ENCODE measurements at places on chromosomes 1 and 21.

GRCh38 chr1:20371411-20371810, 80.7 kb downstream of the VWA5B1 start:
- DNase-seq = no peak

- DNase-seq = no peak
These were observed 184.2 kb downstream of the TRABD2B start for GRCh38 chr1:47812904-47813514.

- no peak for DNase-seq
These were observed 107.6 kb downstream of the GRIK1 start for GRCh38 chr21:29832217-29832616.

- DNase-seq = no peak
These were observed 40.1 kb upstream of the FOXO6 start for GRCh38 chr1:41320895-41321676.

DNA sequence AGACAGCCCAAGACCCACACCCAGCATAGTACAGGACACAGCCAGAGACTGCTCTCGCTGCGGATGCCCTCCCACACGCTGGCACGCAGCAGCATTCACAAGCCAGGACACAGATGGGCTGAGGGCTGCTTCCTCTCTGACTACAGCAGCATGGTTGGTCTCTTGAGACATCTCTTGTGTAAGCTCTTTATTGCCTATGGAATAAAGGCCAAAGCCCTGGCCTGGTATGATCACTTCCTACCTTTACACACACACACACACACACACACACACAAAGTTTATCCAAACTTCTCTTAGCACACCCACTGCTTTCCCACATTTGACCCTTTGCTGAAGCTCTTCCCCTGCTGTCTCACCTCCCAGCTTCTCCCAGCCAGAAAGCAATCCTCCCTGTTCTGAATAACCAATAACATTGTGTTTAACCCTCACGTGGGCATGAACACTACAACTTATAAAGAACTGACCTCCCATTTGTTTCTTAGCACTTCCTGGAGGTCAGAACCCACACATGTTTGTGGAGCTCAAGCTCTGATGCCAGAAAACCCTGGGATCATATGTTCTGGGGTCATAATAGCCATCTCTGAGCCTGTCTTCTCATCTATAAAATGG, 1.2 kb upstream of the LUZP1 start:
- DNase-seq = no peak

GRCh38 chr1:161267321-161267720, 8.8 kb downstream of the PCP4L1 start:
- DNase-seq = no peak

DNA sequence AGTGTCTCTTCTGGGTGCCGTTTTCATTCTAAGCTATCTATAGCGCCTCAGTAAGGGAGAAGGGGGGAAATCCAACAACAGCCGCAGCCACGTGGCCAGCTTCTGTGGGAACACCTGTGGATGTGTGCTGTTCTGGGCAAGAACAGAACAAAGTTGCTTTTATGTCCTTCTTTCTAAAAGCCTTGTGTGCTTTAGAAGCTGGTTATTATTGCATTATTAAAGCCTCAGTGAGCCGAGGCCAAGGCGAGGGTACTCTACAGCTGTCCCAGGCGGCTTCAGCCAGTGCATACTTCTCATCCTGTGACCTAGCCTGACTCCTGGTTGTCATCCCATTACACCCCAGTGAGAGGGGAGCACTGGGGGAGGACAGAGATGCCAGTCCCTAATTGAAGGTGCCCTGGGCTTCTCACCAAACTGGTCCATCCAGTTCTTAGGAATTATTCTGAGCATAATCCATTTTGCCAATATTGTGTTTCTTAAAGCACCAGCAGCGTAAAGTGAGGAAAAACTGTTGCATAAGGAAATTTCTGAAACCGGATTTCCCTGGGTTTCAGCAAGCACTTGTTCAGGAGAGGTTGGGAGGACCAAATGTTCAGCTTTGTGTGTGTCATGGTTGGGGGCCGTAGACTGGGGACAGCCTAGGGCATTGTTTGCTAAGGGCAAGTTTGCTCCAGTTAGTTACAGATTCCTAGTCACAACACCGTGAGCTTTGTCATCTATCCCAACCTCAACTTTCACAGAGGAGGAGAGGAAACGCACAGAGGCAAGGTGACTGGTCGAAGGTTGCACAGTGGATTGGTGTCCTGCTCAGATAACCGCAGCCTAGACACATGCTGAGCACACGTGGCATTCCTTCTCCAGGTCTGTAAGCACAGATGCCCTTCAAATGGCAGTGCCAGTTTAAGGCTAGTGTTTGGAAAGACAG, 61.0 kb upstream of the ATP1A1 start:
- no peak for DNase-seq

- DNase-seq = no peak
These were observed 169.6 kb upstream of the LHX8 start for GRCh38 chr1:74964508-74965102.

GRCh38 chr1:245334827-245335490, 180.2 kb downstream of the KIF26B start:
- no peak for DNase-seq

DNA sequence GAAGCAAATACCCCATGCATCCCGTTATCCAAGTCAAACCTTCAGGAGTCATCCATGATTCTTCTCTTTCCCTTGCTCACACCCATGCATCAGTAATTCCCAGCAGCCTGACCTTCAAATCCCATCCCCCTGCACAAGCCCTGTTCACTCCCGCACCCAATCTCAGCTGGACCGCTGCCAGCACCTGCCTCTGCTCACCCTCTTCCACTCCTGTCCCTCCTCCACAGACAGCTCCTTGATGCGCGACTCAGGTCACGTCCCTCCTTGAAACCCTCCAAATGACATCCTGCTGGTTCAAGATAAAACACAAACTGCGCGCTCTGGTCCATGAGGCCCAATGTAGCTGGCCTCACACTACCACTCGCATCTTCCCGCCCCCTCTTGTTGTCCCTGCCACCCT, 43.4 kb upstream of the MPZL1 start:
- no peak for DNase-seq

- no peak for DNase-seq
These were observed 2.7 kb upstream of the CDC42BPA start for GRCh38 chr1:227321035-227321434.

DNA sequence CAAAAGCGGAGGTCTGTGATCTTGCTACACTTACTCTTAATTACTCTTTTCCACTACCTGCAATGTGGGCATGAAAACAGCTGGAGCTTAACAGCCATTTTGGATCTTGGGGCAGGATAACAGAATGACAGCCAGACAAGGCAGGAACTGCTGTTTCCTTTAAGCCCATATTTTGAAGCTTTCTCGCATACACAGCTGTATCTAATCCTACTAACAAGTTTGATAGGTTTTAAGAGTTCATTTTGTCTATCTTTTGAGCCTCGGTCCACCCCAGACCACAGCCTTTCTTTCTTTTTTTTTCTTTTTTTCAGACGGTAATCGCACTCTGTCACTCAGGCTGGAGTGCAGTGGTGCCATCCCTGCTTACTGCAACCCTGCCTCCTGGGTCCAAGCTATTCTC, 42.4 kb upstream of the CRB1 start:
- no peak for DNase-seq

GRCh38 chr1:87592156-87592555, 263.5 kb downstream of the LMO4 start:
- DNase-seq = no peak

- no peak for DNase-seq
These were observed 41.8 kb downstream of the FNBP1L start for GRCh38 chr1:93489756-93490155.

GRCh38 chr21:36330904-36331303, 10.9 kb downstream of the MORC3 start:
- DNase-seq = peak; percentile 54

DNA sequence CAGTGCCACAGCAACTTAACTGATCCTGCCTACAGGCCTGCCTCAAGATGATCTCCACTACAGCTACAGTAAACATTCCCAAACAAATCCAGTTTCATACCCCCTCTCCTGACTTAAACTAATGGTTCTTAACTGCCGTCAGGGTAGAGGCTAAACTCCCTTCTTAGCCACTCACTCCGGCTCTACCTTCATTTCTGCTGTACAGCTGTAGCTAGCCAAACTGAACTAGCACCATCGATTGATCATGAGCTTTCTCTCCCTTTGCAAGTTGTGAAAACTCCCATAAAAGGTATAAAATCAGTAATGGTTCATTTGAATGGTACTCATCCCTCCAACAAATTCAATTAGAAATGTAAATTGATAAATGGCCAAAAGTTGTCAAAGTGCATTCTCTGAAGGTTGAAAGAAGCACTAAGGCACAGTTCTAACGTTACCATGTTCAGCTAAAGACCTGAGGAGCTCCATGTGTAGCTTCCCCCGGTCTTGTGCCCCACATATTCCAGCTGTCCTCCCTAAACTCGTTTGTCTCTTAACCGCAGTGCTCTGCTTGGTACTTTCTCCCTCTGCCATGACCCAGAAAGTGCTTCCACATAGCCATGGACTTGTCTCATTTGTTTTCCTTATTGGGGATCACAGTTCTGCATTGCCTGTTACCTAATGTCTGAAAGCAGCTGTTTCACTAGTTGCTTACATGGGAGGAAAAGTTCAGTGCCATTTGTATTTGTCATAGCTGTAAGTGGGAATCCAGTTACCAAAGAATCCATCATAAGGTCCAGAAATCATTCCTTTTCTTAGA, 49.8 kb downstream of the DHX9 start:
- DNase-seq = no peak

DNA sequence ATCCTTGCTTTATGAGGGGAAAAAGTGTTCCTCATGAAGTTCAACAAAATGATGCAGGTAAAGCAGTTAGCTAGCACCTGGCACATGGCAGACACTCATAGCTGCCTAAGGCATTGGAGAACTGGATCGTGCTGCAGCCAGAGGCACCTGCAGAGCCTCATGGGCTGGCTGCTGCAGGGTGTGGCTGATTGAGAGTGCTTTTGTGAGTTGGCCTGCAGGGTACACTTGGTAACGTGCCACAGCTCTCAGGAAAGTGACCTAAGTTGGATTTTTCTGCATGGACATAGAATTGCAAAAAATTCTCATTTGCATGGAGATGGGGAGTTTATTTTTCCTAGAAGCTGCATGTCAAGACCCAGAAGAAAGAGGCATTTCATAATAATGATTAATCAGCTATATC, 31.6 kb upstream of the IL20 start:
- DNase-seq = no peak

GRCh38 chr1:230011333-230012092, 55.5 kb upstream of the GALNT2 start:
- DNase-seq = no peak

GRCh38 chr1:64981601-64982533, 15.5 kb upstream of the JAK1 start:
- no peak for DNase-seq

GRCh38 chr1:21952786-21953520, 15.8 kb upstream of the HSPG2 start:
- DNase-seq = no peak

GRCh38 chr1:230152999-230153398, 86.0 kb downstream of the GALNT2 start:
- DNase-seq = no peak

- no peak for DNase-seq
These were observed 6.0 kb downstream of the CITED4 start for GRCh38 chr1:40856116-40856515.

GRCh38 chr1:116321766-116322175, 51.3 kb upstream of the ATP1A1 start:
- DNase-seq = no peak

DNA sequence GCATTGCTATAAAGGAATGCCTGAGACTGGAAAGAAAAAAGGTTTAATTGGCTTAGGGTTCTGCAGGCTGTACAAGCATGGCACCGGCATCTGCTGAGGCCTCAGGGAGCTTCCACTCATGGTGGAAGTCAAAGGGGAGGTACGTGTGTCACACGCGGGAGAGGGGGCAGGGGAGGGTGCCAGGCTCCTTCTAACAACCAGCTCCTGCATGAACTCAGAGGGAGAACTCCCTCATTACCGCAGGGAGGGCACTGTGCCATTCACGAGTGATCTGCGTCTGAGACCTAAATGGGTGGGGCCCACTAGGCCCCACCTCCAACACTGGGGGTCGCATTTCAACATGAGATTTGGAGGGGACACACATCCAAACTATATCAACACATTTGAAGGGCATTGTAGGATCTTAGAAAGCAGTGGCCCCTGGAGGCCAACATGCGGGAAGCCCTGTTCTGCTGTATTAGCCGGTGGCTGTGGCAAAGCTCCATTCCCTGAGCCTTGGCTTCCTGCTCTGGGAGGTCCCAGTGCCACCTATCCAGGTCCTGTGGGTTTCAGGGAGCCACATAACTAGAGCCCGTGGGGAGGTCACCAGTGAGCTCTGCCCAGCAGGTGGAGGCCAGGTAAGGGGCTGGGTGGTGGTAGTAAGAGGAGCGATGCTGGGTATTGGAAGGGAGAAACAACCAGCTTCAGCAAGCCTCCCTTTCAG, 10.0 kb downstream of the WNT3A start:
- DNase-seq = no peak

DNA sequence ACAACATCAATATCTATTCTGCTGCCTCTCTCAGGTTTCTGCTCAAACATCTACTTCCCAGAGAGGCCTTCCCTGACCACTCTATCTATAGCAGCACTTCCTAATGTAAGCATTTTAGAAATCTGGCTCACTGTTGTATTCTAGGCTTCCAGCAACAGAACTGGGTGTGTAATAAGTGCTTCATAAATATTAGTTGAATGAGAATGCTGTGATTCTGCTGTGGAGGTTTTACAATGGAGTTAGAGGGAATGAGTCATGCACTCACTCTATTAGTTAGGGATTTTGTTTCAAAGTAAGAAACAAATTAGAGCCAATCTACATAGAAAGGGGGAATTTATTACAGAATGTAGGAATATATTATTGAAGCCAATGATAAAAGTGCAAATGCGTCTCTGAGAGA, 38.6 kb upstream of the SLC35F3 start:
- no peak for DNase-seq

All from CD8-positive, alpha-beta T cell (primary cell).